ENCODE measurements at places on chromosomes 11 and 22.

GRCh38 chr11:119839476-119840133, 110.6 kb upstream of the NECTIN1 start:
- DNase-seq, result no peak

- no peak for DNase-seq
Observed at GRCh38 chr11:10866893-10867331, 9.1 kb upstream of the ZBED5 start.

DNA sequence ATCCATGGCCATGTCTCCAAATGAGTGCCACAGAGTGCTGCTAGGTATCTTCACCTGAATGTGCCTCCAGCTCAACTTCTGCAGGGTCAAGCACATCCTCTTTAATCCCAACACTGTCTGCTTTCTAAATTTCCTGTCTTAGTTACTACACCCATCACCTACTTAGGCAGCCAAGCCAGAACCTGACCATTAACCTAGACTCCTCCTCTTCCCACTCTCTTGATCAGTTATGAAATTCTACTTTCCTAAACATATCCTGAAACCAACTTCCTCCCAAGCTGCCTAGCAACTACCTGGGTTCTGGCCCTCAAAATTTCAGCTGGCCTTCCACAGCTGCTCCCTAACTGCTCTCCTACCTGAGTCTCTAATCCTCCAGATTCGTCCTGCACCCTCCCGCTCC, 22.7 kb downstream of the CADM1 start:
- DNase-seq, result no peak

DNA sequence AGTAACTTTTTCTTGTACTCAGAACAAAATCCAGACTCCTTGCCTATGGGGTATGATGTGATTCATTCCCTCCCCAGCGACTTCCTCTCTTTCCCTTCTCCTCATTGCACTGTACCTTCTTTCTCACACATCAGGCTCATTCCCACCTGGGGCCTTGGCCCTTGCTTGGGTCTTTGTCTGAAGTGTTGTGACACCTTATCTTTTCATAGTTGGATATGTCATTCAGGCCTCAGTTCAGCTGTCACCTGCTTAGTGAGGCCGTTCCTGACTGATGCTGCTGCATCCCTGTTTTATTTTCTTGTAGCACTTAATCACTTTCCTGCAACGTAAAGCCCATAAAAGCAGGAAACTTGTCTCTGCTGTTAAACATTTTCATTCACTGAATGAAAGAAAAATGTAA, 39.9 kb downstream of the ZDHHC13 start:
- no peak for DNase-seq

GRCh38 chr22:35206889-35207288, 50.4 kb upstream of the HMGXB4 start:
- no peak for DNase-seq

GRCh38 chr11:16311831-16312230, 44.5 kb downstream of the SOX6 start:
- DNase-seq, result no peak

GRCh38 chr11:121328967-121329679, 36.6 kb downstream of the SC5D start:
- no peak for DNase-seq

- DNase-seq, result no peak
Observed at GRCh38 chr11:25218036-25218435, 721.2 kb downstream of the LUZP2 start.

- DNase-seq, result no peak
Observed at GRCh38 chr11:123143476-123143875, 51.6 kb downstream of the CLMP start.
